ENCODE measurements at places on chromosomes 3 and 15.

- no peak for DNase-seq
Observed at GRCh38 chr3:13044496-13045240, 28.6 kb downstream of the IQSEC1 start.

GRCh38 chr3:180570238-180570637, 31.7 kb upstream of the TTC14 start:
- no peak for DNase-seq

GRCh38 chr15:89627256-89627970, 27.9 kb downstream of the KIF7 start:
- no peak for DNase-seq

- no peak for DNase-seq
Observed at GRCh38 chr15:99305761-99306505, 54.7 kb downstream of the LRRC28 start.

GRCh38 chr15:55552926-55553325, 35.2 kb downstream of the PYGO1 start:
- DNase-seq: no peak

GRCh38 chr15:89824607-89824867, 9.9 kb upstream of the ANPEP start:
- DNase-seq: no peak

- no peak for DNase-seq
Observed at GRCh38 chr3:82261013-82261412, 499.6 kb upstream of the GBE1 start.

Data from stimulated activated CD8-positive, alpha-beta memory T cell treated with anti-CD3 and anti-CD28 coated beads, Interleukin-4, amount 100 ng/mL, for 1 hour (primary cell).